ENCODE measurements at places on chromosomes 5 and 9.

DNA sequence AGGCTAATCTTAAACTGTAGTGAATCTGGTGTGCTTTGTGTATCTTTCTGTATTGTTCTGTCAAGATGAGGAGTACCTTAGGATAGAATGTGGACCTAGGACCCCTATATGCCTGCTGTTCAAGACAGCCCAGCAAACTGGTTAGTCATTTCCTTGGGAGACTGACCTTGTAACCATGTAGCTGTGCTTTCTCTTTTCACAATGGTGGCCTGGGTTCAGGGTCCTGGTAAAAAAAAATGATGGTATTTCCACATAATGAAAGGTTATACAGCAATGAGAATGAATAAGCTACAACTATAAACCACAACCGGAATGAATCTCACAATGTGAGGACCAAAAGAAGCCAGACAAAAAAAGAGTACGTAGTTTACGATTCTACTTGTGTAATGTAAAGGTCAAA, 36.4 kb upstream of the F2RL1 start:
- no peak for DNase-seq

- DNase-seq: no peak
These were observed 224.8 kb upstream of the TBC1D2 start for GRCh38 chr9:98479967-98480847.

DNA sequence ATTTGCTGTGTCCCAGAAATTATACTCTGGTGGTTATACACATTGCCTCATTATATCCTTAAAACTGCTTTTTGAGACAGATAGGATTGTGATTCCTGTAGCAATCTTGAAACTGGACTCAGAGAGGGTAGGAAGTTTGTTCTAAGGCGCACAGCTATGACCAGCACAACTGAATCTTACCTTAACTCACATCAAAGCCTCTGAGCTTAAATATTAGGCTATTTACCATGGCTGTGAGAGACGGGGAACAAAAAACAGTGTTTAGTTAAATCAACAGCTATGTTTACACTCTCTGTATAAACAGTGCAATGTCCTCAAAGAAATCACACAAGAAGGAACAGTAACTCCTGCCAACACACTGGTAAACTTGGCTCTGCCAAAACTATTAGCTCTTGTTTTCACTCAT, 50.9 kb upstream of the TUT7 start:
- DNase-seq: no peak

DNA sequence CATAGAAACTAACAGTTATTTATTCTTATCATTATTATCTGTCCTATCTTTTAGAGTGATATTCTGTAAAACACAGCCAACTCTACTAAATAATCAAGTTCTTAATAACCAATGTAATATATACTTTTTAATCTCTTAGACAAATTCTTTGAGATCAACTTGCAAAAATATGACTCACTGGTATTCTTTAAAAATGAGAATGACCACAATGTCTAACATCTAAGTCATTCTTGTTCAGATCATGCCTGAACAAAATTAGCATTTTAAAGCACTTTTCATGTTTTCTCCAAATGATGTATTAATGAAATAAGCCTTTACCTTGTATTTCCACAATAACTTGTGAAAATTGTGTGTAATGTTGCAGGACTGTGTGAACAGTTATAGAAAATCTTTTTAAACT, 356.9 kb upstream of the RGMB start:
- DNase-seq: no peak

DNA sequence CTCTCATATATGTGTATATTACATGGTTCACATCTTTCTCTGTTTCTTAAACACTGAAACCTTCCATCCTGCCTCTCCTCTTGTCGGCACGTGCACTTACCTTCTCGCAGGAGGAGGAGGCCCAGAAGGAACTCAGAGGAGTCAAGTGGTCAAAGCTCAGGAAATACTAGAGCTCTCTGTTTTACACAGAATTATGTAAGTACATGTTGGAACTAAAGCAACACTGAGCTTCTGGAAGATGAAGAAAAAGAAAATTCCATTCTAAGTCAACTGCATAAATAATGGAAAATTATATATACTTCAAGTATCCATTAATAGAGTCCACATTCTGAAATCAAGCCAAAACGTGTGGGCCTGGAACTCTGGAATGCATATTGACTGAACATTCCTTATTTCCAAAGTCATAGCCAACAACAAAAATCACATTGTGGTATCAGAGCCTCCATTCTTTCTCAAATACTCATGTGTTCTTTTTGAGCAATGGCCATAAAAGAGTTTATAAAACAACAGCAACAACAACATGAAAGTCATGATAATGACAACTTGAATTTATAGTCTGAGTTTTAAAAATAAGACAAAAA, 121.5 kb upstream of the RAI14 start:
- DNase-seq: peak; percentile 24

DNA sequence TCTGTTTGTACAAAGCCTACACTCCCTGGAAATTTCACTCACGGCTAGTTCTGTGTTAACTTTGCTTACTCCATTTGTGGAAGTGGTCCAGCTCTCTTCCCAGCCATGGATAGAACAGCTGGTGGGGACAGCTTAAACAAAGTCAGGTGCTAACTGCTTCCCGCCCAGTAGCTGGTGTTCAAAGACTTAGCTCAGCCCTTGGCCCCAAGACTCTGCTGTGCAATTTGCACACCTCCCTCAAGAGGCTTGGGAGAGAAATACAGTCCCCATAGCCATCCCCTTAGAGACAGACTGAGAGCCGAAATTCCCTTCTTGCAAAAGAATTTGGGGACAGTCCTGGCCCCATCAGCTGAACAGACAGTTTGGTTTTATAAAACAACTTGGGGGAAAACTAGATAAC, 73.8 kb upstream of the RAI14 start:
- DNase-seq: no peak

- DNase-seq: no peak
These were observed 35.3 kb downstream of the HRH2 start for GRCh38 chr5:175692996-175693710.

DNA sequence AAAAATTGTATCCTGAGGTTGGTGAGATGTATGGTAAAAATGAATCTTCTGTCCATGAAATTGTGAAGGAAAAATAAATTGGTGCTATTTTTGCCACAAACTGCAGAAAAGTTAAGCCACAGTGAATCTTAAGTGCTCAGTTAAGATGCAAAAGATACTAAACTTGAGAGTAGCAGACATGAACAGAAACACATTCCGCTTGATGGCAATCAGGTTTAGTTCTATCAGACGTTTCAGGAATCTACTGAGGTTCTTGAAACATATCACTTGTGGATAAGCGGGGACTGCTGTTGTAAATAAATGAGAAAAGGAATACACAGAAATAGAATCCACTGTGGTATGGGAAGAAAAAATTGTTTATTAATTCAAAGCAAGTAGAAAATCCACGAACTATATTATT, 311.2 kb upstream of the PRR16 start:
- DNase-seq: no peak

DNA sequence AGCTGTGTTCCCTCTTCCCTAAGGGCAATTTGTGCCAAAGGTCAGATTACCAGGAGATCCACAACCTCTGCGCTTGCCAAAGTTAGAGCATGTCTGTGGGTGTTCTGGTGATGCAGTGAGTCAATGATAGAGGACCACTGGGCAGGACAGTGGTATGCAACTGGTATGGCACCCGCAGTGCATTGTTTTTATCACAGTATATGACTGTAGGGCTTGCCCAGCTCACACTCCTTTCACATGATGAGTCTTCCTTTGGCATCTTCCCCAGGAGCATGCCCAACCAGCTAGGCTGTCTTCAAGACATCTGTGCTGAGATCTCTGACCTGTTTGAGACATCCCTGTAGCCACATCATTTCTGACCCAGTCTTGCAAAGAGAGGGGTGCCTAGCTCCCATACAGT, 1650.0 kb upstream of the CDH6 start:
- DNase-seq: no peak

GRCh38 chr5:6551955-6552313, 80.9 kb downstream of the NSUN2 start:
- DNase-seq: no peak

DNA sequence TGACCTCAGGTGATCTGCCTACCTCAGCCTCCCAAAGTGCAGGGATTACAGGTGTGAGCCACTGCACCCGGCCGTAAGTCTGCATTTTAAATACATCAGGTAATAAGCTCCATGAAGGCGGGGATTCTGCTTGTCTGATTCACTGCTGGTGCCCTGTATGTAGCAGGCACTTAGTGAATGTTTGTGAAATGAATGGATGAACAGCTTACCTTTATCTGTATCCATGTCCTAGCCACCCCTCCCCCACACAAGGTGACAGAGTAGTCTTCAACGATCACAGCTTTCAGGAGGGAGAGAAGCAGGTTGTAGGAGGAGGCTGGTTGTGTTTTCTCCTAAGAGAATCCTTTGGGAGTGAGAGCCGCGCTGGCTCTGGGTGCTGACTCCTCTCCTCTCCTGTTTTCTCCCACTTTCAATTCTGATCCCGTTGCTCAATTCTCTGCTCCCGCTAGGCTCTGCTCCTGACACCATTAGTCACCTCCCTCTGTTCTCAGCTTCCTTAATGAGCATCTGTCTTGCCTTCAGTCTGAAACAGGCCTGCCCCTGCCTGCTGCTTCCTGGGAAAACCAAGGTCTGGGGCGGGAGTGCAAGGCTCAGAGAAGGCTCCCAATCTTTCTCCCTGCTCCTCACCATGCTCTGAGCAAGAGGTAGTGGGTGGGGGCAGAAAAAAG, 88.8 kb upstream of the CTNNA1 start:
- DNase-seq: no peak

- DNase-seq: no peak
These were observed 165.7 kb downstream of the TRPM6 start for GRCh38 chr9:74721696-74722660.

- no peak for DNase-seq
These were observed 274.3 kb downstream of the CDH18 start for GRCh38 chr5:19713740-19714139.

- DNase-seq: no peak
These were observed 151.1 kb upstream of the ELL2 start for GRCh38 chr5:96112703-96113102.

- no peak for DNase-seq
These were observed 9.0 kb downstream of the RGS14 start for GRCh38 chr5:177366528-177367322.

DNA sequence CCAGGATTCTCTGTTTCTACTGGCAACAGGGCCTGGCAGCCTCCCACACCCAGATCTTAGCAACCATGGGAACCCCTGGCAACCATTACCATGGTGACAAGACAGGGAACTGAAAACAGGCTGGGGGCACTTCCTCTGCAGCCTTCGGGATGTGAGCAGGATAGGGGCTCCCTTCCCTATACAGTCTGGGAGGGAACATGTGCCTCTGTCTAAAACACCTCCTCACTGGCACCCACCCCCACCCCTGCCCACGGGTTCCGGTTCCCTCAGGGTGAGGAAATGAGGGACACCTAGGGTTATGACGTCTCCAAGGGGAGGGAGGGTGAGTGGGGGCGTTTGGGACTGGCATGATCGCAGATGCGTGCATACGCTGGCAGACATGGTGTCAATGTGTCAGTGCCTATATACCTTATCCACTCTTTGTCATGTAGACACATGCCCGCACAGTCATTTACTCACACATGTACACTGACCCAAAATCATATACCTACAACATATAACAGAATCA, 3.0 kb upstream of the DNAJB5 start:
- DNase-seq: no peak

DNA sequence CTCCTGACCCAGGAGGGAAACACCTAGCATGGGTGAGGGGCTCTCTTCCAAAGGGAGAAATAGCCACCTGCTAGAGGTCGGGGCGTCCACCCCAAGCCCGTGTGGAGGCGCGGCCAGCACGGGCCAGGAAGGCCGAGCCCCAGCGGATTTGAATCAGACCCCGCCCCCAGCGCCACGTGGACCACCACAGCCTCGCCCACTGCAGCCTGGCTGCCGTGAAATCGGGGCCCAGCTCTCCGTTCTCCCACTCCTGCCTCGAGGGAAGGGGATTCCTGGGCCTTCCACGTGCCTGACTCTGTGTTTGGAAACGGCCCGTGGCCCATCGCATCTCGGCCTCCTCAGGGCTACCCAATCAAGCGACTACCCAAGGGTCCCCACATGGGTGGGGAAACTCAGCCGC, 31.6 kb downstream of the SLC6A18 start:
- no peak for DNase-seq

DNA sequence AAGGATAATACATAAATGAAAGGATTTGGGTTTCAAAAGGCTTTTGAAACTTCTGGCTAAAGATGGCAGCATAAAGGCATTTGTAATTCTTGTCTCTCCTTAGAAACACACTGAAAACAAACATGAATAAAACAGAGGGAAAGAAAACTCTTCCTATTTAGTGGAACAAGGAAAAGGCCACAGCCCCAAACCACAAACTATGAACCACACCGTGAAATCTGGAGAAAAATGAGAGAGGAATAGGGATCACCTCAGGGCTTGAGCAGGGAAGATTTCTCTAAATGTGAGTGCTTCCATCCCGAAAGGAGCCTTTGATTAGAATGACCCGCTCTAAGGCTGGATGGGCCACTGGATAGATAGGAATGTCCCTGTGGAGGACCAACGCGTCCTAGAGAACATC, 119.6 kb downstream of the SEC61B start:
- DNase-seq: no peak

GRCh38 chr5:935510-936084, 42.9 kb downstream of the TRIP13 start:
- DNase-seq: no peak

- DNase-seq: no peak
These were observed 239.0 kb downstream of the PBX3 start for GRCh38 chr9:125985998-125986655.

DNA sequence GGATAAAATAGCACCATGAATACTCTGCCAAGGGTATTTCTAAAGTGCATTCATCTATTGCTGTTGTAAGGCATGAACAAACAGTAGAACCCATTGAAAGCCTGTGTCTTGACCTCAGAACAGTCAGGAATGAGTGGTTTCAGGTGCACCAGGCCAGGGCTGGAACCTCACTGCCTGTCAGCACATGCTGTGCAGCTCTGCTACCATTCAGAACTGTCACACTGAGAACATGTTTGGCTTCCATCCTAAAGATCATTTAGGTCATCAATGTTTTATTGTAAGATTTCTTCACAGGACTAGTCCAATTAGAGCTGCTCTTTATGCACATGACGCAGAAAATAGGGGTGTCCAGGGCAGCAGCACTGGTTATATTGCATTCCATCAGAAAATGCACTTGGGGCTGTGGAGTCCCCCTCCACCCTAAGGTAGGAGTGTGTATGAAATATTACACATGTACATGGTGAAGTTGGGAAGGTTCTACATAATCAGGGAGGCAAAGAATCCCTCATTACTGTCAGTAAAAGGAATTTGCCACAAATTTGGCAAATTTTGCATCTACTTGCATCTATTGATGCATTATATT, 408.0 kb downstream of the CTNND2 start:
- no peak for DNase-seq

- no peak for DNase-seq
These were observed 128.1 kb downstream of the DMRTA1 start for GRCh38 chr9:22574740-22575139.

All from GM12878 (cell line).